ENCODE measurements at places on chromosomes 4 and X. TPM values are rescaled to one million over a fixed set of nuclear protein-coding genes. Genes with fewer than 3 reads are reported as not detected.

Gene RHOXF2B
- not detected for total RNA-seq

Gene USP17L27
- total RNA-seq: not detected

Gene MTMR8
- 0.49 TPM for total RNA-seq

Gene PAGE4
- not detected for total RNA-seq

Gene TCEAL7
- total RNA-seq: 3.6 TPM

Gene FGF5
- 1.1 TPM for total RNA-seq

Gene PDE6B
- not detected for total RNA-seq

Gene CSTF2
- 18.8 TPM for total RNA-seq

Gene AP1S2
- 12.9 TPM for total RNA-seq

All from airway epithelial cell (primary cell).